ENCODE measurements at places on chromosomes 2 and 18.

DNA sequence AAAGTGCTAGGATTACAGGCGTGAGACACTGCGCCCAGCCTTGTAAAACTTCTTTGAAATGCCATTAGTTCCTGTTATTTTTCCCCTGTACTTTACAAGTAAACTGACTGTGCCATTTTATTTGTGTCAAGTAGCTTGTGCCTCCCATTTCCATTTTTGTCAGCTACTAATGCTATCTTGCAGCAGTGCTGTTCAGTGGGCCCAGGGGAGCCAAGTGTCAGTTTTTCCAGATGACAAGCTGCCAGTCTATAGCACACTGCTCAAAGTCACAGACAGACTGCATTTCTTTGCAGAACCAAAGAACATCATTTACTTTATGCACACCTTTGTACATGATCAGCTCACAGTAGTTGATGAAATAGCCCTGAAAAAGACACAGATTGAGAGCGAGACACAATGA is 901.3 kb upstream of the CDH2 start:
- no peak for DNase-seq

DNA sequence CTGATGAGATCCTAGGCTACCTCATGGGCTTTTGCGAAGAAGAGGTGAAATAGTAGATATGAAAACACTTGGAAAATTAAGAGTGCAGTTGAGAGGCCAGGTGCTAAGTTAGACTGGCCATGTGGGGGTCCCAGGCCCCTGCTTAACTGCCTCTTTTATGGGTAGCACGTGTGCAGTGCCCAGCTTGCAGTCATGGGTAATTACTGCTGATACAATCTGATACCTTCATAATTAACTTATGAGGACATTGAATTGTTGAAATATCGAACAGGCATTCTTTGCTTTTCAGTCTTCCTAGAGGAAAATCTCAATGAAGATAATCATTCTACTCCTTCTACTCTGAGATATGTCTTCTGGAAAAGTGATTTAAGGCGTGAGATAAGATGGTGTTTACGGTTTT is 11.6 kb downstream of the TRAF3IP1 start:
- no peak for DNase-seq

DNA sequence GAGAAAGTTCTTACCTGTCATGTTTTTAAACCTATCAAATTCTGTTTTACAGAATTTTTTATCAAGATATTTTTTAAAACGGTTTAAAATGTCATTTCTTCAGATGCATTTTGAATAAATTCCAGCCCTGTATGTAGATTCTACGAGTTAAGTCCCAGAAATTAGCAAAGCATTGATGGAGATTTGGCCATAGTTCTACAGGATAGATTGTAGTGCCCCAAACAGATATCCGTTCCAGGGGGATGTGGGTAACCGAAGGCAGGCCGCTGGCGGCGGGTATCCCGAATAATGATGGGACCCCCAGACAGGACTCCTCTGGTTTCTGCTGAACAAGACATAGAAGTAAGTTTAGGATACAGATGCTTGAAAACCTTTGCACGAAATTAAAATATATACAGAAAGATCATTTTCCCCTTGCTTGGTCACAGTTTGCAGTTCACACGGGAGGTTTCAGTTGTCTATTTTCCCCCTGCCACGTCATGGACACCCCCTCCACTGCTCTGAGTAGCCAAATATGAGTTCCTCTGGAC is 755 bp downstream of the NOL4 start:
- no peak for DNase-seq

DNA sequence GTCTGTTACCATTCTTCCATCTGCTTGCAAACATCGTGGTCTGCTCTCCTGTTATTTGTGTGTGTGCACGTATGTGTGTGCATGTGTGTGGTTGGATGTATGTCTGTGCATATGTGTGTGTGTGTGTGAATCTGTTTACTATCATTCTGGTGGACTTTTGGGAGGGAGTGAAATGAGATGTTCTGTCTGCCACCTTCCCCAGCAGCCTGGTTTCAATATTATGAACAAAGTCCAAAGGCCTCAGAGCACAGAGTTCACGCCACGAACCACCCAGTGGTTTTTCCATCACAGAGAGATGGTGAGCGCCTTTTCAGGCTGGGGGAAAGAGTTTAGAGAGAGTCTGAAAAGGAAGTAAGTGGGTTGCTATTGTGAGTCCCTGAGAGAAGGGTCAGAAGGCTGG is 67.1 kb upstream of the YWHAQ start:
- DNase-seq, result no peak
